ENCODE measurements at places on chromosomes 12 and 14.
A peak's percentile ranks its signal among the peaks of the same experiment; 100 is the strongest.

- H3K4me1 ChIP-seq = no peaks in the 10 kb centered on the region
- no peaks in the 10 kb centered on the region for H3K36me3 ChIP-seq
- H3K4me3 ChIP-seq = no peak overlapping the region
Measured at GRCh38 chr14:104395276-104395675, 184.3 kb upstream of the C14orf180 start.

GRCh38 chr12:29396774-29397173 is 15.8 kb upstream of the ERGIC2 start:
- no peaks in the 10 kb centered on the region for H3K27me3 ChIP-seq
- no peak overlapping the region for H3K4me3 ChIP-seq
- H3K27ac ChIP-seq = no peak overlapping the region
- no peaks in the 10 kb centered on the region for H3K36me3 ChIP-seq
- H3K4me1 ChIP-seq = no peaks in the 10 kb centered on the region
- no peak for DNase-seq

DNA sequence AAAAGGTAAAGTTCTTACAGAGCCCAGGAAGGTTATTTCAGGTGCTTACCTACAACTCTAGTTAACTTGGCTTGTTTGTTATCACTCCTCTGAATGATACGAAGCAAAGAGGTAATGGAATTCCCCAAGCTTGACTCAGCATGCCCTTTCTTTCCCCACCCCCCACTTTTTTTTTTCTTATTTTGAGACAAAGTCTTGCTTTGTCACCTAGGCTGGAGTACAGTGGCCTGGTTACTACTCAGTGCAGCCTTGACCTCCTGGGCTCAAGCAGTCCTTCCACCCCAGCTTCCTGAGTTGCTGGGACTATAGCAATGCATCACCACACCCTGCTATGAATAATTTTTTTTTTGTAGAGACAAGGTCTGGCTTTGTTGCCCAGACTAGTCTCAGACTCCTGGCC is 17.1 kb upstream of the YBX3 start:
- no peak overlapping the region for H3K4me3 ChIP-seq
- peaks cover 19% of the 10 kb centered on the region for H3K4me1 ChIP-seq
- H3K27me3 ChIP-seq = no peaks in the 10 kb centered on the region
- peak; percentile 29 for DNase-seq
- H3K36me3 ChIP-seq = no peaks in the 10 kb centered on the region

GRCh38 chr12:104480826-104481440 is 24.2 kb downstream of the CHST11 start:
- no peak for DNase-seq
- no peaks in the 10 kb centered on the region for H3K4me1 ChIP-seq
- no peaks in the 10 kb centered on the region for H3K27me3 ChIP-seq
- H3K27ac ChIP-seq = no peak overlapping the region

DNA sequence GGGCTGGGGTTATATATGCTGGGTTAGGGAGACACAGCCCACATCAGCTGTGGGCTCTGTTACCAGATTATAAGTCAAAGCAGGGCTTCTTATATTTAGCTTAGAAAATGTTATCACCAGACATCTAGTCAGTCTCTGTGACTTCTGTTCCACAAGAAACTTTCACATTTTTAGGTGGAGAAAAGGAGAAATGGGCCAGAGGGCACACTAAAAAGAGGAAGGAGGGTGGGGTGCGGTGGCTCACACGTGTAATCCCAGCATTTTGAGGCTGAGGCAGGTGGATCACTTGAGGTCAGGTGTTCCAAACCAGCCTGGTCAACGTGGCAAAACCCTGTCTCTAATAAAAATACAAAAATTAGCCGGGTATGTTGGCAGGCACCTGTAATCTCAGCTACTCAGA is 28.0 kb upstream of the SLC38A1 start:
- no peaks in the 10 kb centered on the region for H3K27me3 ChIP-seq
- H3K27ac ChIP-seq = no peak overlapping the region
- H3K36me3 ChIP-seq = no peaks in the 10 kb centered on the region
- DNase-seq = no peak
- no peak overlapping the region for H3K4me3 ChIP-seq

DNA sequence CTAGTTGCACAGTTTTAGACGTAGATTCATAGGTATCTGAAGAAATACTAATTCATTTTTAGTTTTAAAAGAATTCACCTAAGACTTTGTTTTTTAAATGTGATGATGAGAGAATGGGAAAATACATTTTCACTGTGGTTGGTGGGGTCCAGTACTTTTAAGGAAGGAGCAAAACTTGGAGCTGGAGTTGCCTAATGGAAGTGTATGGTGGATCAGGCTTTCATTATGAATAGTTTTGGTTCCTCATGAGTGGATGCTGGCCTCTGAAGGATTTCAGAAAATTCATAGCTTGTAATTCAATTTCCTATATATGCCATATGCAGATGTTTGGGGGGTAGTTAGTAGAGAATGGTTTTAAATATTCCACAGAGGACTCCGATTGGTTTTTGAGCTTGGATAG is 27.1 kb downstream of the STK38L start:
- no peaks in the 10 kb centered on the region for H3K36me3 ChIP-seq
- no peak for DNase-seq
- no peak overlapping the region for H3K27ac ChIP-seq
- H3K4me3 ChIP-seq = no peak overlapping the region
- peaks cover 18% of the 10 kb centered on the region for H3K4me1 ChIP-seq

GRCh38 chr12:56759263-56759908 is 3.7 kb upstream of the HSD17B6 start:
- DNase-seq = peak; percentile 36
- no peak overlapping the region for H3K4me3 ChIP-seq
- peak overlapping the region; percentile 43 for H3K27ac ChIP-seq
- no peaks in the 10 kb centered on the region for H3K27me3 ChIP-seq

GRCh38 chr12:18951218-18951617 is 178.3 kb upstream of the PLEKHA5 start:
- no peak overlapping the region for H3K27ac ChIP-seq
- no peak for DNase-seq
- no peaks in the 10 kb centered on the region for H3K27me3 ChIP-seq
- no peak overlapping the region for H3K4me3 ChIP-seq

GRCh38 chr12:112126911-112127310 is 1.6 kb downstream of the TRAFD1 start:
- peaks cover 14% of the 10 kb centered on the region for H3K4me1 ChIP-seq
- H3K27me3 ChIP-seq = no peaks in the 10 kb centered on the region
- H3K36me3 ChIP-seq = no peaks in the 10 kb centered on the region
- H3K4me3 ChIP-seq = no peak overlapping the region

Data from Caco-2 (cell line).